SK-N-SH (cell line): ENCODE measurements at places on chromosomes 1 and 21.

DNA sequence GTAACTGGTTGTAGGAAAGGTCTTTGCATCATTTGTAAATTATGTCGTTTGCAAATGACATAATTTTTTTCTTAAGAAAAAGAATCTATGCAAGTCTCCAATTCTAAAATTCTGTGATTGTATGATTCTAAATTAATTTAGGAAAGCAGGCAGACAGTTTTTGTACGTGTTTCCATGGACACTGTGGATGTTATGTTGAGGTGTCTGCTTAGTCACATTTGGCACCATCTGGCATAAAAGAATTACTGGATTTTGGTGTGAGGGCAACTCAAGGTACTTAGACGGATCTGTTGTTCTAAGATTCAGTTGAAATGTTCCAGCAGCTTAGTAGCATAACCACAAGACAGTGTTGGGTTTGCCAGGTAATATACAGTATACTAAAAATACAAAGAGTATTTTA is 42.5 kb downstream of the C1orf21 start:
- DNase-seq = no peak

DNA sequence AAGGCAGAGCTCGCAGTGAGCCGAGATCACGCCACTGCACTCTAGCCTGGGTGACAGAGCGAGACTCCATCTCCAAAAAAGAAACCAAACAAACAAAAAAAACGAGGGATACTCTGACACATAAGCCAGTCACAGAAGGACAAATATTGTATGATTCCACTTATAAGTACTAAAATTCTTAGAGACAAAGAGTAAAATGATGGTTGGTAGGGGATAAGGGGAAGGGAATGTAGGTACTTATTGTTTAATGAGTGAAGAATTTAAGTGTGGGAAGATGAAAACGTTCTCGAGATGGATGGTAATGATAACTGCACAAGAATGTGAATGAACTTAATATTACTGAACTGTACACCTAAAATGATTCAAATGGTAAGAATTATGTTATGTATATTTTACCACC is 66.7 kb upstream of the GUCA2A start:
- DNase-seq = no peak

- peak; percentile 61 for DNase-seq
Measured at GRCh38 chr1:245156736-245157505, 2.1 kb downstream of the KIF26B start.

GRCh38 chr21:18913914-18914313 is 510.3 kb upstream of the TMPRSS15 start:
- no peak for DNase-seq

DNA sequence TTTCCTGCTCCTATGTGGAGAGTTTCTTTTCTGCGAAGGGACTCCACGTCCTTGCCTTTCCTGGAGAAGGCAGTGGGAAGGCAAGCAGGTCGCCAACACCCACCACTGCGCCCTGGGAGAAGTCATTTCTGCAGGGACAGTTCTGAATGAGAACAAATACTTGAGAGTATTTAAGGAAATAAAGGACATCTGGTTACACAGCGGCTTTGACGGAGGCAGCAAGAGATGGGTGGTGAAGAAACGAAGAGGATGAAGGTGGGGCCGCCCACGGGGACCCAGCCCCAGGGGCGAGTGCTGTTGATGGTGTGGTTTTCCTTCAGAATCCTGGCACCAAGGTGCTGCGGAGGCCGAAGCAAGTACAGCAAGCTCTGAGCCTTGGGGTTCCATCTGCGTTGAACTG is 75.5 kb downstream of the PSMG1 start:
- no peak for DNase-seq

DNA sequence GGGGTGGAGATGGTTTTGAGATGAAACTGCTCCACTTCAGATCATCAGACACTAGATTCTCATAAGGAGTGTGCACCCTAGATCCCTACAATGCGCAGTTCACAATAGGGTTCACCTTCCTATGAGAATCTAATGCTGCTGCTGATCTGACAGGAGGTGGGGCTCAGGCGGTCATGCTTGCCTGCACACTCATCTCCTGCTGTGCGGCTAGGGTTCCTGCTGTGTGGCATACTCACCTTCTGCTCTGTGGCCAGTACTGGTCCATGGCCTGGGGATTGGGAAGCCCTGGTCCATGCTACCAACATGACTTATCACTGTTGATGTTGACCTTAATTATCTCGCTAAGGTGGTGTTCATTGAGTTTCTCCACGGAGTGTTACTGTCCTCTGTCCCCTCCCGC is 144.5 kb downstream of the NAV1 start:
- DNase-seq = no peak

- no peak for DNase-seq
Measured at GRCh38 chr21:39003982-39004633, 179.1 kb downstream of the PSMG1 start.

DNA sequence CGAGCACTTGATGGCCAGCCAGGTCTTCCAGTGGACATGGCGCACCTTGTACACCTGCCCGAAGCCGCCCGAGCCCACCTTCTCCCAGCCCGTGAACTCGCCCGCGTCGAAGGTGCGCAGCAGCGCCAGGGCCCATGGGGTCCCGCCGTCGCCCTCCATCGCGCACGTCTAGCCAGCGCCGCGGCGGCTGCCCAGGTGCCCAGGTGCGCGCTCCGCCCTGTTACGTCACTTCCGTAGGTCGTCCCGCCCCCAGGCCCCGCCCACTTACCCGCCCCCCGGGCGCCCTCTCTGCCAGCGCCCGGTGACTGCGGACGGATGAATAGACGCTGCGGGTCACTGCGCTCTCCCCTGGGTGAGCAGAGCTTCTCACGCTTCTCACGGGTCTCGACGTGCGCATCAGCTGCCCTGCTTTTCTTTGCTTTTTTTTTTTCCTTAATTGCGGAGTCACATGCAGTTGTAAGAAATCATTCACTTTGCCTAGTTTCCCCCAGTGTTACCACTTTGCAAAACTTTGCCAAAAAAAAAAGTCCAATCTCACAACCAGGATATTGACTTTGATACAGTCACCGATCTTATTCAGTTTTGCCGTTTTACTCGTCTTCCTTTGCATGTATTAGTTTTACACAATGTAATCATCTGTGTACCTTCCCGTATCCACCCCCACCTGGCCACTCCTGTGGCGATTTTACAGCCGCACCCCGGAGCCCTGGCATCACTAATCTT is at the start of gene RIPK4:
TSS of gene RIPK4 (minus strand) at position 170 of the 723 bp plus-strand sequence. CDS start at position 159, 11 bp downstream.
- peak; percentile 73 for DNase-seq

- DNase-seq = no peak
Measured at GRCh38 chr1:7268983-7269382, 483.7 kb downstream of the CAMTA1 start.

DNA sequence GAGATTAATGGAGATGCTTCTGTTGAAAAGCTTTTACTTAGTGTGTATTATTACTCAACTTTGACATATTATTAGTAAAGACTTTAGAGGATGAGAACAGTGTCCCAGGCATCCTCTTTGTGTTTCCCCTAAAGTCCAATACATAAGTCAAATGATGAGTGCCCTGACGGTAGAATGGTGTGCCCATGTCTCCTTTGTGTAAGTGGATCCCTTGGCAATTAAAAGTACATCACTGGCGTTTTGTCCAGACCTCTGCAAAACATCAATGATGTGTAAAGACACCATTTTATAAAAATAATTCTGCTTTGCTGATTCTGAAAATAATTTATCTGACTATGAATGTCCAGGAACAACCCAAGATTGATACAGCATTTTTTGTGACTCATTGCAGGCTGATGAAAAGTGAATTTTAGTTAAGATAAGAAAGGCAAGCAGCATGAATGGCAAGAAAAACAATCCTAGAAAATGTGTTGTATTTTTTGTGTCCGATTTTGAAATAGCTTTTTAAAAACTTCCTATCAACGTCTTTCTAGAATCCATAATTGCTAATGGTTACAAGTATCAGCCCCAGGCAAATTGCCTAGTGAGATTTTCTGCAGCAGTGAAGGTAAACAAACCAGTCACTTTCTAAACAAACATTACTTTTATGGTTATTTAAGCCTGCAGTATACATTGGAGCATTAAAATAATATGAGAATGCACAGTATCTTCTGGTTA is 251.5 kb downstream of the PTPRC start:
- DNase-seq = no peak

- no peak for DNase-seq
Measured at GRCh38 chr1:78141531-78142231, 95.9 kb downstream of the GIPC2 start.

GRCh38 chr1:17170571-17170970 is 34.4 kb upstream of the PADI1 start:
- no peak for DNase-seq

DNA sequence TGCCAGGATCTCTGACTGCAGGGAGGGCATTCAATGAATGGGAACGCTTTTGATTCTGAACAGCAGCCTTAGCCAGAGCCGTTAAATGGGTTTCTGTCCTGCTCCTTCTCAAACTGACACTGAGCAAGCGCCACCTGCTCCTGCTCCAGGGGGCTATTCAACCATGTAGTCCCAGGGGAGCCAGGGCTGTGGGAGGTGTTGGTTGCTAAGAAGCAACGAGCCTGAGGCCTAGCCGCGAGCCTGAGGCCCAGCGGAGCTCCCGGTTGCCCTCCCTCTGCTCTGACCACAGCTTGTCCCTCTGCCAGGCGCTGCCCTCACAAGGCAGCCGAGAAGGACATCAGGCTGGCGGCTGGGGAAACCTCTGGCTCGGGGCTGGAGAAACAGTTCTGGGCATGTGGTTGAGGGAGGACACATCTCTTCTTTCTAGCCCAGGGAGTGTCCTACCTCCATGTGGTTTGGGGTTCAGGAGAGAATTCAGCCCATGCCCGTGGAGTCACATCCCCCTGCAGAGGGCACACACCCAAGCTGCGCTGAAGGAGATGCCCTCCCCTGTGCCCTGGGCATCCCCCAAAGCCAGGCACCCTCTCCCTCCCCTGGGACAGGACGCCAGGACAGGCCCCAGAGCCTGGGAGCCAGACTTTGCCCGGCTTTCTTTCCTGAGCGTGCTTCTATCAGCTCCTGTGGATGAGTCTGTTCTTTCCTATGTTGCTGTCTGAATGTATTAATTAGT is 18.0 kb downstream of the PCP4 start:
- DNase-seq = peak; percentile 8

DNA sequence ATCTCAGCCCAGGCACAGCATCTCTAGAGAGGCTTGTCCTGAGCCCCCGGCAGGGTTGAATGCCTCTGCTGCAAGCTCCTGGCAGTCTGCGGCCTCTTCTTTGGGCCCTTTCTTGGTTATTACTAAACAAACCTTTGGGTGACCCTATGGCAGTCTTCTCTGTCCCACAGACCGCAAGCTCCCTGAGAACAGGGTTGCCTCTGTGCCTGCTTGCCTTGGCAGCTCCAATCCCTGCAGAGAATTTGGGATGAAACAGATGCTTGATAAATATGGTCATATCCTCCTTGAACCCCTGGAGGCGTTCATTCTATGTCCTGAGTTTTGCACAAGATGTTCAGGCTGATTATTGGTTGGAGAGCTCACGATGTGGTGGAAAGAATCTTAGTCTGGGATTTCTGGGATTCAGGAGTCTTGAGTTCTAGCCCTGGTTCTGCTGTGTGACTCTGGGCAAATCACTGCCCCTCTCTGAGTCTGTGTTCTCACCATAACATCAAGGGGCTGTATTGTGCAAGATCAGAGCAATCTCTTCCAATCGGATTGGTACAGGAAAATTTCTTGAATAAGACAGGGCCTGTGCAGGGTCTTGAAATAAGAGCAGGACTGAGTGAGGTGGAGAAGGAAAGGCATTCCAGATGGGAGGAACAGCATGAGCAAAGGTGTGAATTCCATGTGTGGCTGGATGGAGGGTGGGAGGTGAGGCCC is 49.6 kb downstream of the EDN2 start:
- DNase-seq = no peak

- DNase-seq = no peak
Measured at GRCh38 chr1:5680600-5680999, 311.6 kb downstream of the NPHP4 start.

DNA sequence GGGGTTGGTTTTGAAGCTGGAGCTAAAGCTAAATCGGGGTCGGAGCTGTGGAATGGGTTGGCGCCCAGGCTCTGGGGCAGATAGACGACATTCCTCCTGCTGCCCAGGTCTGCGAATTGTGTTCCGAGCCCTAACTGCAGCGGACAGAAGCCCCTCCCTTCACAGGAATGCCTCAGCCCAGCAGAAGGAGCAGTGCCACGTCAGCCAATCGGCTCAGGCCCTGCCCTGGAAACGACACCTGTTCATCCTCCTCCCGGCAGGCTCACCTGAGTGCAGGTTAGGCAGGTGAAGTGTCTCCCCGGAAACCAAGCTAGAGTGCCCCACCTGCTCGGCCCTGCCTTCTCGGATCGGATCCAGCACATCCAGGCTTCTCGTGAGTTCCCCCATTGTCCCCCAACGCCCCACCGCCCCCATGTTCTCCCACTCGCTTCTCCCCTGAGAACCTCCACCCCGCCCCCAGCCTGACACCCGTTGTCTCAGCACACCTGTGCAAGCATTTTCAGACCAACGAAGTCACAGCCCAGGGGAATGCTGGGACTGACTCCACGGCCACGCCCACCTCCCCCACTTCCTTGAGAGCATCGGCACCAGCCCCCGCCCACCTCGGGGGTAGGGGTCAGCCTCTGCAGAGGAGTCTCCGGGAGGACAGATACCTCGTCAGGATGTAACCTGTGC is 775 bp downstream of the TMEM125 start:
- peak; percentile 17 for DNase-seq

DNA sequence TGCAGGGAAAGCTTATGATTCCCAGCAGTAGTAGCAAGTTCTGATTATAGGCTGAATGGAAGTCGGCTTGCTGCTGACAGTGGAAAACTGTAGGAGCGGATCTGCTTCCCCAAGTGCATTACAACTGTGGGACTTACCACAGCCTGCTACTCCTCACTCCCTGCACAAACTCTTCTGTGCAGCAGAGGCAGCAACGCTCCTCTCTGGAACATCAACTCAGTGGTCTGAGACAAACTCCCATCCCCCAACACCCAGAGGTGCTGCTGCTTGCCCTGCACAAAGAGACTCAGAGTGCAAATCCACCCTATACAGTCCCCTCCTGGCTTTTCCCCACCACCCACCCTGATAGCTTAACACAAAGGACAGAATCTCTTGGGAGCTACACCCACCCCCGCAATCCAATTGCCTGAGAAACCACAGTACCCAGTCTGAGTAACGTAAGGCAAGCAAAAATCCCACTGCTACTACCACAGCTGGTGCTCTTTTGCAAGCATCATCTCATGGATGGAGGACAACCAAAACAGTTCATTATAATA is 1455.2 kb downstream of the AMY1C start:
- no peak for DNase-seq

- no peak for DNase-seq
Measured at GRCh38 chr1:198121056-198121826, 35.6 kb upstream of the NEK7 start.

DNA sequence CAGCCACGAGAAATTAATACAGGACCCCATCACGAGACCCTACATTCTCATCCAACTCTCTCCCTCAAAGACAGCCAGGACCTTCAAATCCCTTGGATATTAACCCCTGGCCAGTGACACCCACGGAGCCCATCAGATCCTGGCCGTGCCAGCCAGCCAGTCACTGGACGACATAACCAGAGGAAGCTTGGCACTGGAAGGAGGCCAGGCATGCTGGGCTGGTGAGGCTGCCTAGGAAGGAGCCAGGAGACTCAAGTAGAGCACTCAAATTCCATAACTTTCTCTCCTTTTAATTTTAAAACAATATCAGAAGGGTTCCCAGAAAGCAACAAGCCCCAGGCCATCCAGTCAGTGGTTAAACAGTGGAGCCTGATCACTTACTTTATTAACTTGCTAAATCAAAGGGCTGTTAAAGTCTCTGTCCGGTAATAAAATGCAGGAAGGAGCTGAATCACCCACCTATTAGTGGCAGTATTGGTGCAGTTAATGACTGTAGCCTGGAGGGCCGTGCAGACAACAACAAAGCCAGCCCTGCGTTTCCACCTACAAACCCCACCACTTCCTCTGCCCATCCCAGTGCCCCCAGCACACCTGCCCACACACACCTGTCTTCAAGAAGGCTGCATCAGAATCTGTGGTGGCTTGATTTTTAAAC is 78.0 kb downstream of the HIVEP3 start:
- DNase-seq = peak; percentile 11
